ENCODE measurements at places on chromosomes 13 and 19.

DNA sequence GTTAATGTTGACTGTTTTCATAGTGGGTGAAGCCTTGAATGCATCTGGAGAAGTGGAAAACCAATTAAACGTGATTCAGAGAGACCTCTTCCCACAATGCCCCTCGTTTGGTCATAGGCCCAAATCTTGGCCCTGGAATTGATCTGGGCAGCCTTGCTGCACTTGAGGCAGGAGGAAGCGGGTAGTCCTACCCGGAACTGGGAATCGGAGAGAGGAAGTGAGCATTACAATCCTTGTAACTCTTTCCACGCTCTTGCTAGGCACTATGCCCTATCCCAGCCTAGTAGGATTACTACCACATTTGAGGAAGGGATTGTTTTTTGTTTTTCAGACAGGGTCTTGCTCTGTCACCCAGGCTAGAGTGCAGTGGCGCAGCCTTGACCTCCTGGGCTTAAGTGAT is 3.6 kb downstream of the KCNK6 start:
- no peak for DNase-seq

DNA sequence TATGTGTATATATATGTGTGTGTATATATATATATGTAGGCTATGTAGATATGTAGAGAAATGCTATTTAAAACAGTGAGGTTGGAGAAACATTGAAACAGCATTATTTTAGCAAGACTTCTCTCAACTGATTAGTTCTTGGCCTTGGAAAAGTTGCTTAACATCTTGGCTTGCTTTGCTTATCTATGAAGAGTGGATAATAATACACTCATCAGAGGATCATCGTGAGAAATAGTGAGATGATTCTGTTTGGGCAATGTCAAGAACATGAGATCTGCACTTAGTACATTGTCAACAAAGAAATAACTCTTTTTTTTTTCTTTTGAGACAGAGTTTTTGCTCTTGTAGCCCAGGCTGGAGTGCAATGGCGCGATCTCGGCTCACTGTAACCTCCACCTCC is 128.3 kb downstream of the KLF5 start:
- no peak for DNase-seq

- no peak for DNase-seq
Observed at GRCh38 chr19:35063940-35064818, 22.7 kb downstream of the HPN start.

DNA sequence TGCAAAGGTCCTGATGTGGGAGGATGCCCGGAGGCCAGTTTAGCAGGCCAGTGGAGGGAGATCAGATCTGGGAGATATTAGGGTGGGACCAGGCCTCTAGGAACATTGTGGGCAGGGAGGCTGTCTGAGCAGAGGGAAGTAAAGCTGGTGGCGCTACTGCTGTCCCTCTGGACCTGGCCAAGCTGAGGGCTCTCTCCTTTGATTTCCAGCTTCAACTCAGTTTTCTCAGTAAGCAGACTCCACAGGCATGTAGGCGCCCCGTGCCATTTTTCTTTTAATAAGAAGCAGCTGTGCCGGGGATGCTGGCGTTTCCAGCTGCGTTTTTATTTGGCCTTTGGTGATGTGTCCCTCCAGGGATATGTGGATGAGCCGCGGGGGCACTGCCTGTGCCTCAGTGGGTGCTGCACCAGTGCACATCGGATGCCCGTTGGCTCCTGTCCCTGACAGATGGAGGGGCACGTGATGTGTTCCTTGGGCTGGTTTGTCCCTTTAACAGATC is 6.7 kb downstream of the DNM2 start:
- DNase-seq = no peak

- no peak for DNase-seq
Observed at GRCh38 chr19:1526979-1527649, 3.2 kb downstream of the PLK5 start.

DNA sequence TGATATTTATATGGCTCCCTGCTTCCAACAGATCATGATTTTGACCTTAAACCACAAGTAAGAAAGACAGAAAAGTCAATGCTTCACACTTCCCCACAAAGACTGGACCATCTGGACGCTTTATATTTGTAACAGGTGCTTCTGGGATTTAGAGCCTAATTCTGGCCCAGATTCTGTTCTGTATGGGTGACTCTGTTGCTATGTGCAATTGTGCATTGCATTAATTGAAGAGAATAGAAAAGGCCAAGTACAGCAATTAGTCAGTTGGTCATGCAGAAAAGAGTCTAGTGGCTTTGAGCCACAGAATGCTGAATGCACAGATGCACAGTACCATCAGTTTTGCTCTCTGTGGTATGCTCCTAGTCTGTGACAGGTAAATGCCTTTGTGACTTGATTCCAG is 657.4 kb upstream of the ATXN8OS start:
- DNase-seq = no peak

DNA sequence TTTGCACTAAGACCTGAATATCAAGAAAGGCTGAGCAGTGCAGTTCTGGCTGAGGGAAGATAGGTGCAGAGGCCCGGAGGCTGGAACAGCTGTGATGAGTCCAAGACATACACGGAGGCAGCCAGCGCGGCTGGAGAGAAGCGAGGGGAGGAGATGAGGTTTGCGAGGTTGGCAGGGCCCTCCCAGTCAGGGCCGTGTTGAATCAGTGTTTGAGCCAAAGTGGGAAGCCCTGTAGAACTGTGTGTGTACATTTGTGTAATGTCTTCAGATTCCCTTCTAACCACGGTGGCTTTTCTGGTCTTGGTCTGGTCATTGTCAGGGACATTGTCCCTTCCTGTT is 34.9 kb downstream of the PAK4 start:
- no peak for DNase-seq

GRCh38 chr13:40235160-40235796 is 431.2 kb downstream of the FOXO1 start:
- no peak for DNase-seq

DNA sequence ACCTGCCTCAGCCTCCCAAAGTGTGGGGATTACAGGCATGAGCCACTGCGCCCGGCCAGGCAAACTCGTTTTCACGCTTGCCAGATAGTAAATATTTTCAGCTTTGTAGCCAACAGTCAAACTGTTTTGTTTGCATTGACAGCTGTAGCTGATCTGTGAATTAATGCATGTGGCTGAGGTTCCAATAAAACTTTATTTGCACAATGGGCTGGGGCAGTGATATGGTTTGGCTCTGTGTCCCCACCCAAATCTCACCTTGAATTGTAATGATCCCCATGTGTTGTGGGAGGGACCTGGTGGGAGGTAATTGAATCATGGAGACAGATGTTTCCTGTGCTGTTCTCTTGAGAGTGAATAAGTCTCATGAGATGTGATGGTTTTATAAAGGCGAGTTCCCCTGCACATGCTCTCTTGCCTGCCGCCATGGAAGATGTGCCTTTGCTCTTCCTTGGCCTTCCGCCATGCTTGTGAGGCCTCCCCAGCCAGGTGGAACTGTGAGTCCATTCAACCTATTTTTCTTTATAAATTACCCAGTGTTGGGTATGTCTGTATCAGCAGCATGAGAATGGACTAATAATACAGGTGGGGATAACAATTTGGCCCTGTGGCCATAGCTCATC is 22.4 kb upstream of the RANBP3 start:
- no peak for DNase-seq

DNA sequence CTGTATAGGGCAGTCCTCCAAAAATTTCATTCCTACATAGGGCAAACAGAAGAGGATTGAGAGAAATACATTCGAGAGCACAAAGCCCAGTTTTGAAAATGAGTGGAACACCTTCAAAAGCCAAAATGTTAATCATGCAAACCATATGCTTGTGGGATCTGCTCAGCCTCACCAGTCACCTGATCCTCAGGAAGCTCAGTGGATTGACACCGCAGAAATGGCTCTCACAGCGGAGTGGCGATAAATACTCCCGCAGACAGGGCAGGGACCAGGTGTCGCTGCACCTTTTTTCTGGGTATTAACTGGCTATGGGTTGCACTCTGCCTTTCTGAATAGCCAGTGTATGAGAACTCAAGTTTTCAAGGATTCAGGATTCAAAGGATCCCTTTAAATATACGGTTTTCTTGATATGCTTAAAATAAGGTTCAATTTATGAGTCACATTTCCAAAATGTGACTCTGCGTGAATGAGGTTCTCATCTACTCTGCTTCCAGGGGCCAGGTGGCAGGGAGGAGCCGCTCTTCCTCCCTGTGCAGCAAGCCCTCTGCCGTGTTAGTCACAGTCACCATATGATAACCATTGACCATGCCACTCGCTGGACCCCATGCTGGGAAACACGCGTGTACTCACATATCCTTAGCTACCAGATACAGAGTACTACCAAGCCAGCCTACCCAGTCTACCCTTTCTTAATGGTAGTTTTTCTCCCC is 18.3 kb upstream of the DHRS12 start:
- DNase-seq = no peak

GRCh38 chr13:77351315-77351714 is 24.4 kb upstream of the MYCBP2 start:
- no peak for DNase-seq

DNA sequence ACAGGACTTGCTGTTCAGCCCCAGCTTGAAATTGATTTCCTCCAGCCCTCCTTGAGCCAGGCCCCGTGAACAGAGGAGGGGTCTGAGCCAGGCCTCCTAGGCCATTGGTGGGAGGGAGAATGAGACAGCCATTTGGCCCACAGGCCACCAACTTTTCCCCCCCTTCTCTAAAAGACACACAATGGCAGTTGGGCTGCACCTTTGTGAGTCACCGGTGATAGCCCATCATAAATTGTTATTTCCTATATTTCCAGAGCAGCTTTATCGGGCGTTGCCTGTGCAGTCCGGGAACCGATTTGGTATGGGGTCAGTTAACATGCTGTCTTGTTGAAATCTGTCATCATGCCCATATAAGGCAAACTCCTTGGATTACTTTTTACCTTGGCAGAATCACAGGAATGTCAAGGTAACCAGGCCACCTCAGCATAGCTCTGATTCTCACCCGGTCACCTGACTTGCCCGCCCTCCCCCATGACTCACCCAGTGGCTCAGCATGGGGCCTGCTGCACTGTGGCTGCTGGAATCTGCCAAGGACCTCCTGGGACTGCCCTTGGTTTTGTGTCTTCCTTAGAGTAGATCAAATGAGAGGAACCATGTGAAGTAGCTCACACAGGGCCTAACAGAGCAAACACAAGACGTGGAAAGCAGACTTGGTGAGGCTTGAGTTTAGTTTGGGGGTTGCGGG is 36.1 kb downstream of the ACTN4 start:
- DNase-seq = no peak

- no peak for DNase-seq
Observed at GRCh38 chr13:40910324-40911050, 108.6 kb downstream of the ELF1 start.

- no peak for DNase-seq
Observed at GRCh38 chr19:31294189-31294588, 55.0 kb downstream of the TSHZ3 start.

GRCh38 chr19:4042064-4042730 is 24.5 kb downstream of the ZBTB7A start:
- DNase-seq = no peak

- DNase-seq = no peak
Observed at GRCh38 chr13:34943436-34944273, 1.6 kb downstream of the NBEA start.

GRCh38 chr13:75258159-75258782 is 223.7 kb downstream of the TBC1D4 start:
- no peak for DNase-seq

- DNase-seq = no peak
Observed at GRCh38 chr13:96925916-96926628, 68.2 kb downstream of the OXGR1 start.

DNA sequence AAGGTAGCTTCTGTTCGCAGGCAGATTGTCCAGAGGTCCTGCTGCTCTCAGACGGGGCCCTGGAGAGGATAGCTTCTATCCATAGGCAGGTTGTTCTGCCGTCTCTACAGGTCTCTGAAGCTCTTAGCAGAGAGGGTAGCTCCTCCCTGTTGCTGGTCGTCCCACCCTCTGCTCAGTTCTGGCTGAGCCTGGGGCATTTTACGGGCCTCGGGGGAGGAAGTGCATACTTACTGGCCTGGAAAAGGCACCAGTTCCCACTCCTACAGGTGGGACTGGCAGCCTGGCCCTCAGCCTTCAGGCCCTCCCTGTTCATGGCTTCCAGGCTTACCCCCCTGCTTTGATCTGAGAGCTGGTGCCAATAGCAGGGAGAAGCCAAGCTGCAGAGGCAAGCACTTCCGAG is 42.3 kb downstream of the USPL1 start:
- no peak for DNase-seq

DNA sequence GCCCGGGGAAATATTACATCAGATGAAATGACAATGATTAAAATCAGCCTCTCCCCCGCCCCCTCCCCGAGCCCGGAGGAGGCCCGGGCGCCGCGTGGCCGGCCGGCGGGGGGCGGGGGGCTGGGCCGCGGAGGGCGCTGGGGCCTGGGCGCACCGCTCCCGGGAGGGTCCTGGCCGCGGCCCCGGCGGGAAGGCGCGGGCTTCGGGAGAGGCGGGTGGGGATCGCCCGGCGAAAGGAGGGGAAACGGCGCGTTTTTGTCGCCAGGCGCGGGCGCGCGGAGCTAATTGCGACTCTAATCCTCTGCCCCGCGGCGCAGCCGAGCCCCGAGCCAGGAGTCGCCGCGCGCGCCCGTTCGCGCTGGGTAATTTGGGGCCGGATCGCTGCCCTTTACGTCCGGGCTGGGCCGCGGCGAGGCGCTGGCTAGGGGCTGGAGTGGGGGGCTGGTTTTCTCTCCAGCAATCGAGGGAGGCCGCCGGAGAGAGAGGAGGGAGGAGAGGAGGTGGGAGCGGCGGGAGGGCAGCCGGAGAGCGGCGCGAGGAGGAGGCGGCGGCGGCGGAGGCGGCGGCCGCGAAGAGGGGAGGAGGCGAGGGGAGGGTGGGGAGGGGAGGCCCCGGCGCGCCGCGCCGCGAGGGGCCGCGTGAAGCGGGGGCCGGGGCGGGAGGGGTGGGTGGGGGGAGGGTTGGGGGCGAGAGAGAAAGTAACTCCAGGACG is at the start of gene KCTD15:
KCTD15 (plus strand) TSS at position 707 of the 712 bp plus-strand sequence. CDS start 3,585 bp downstream, outside the sequence.
- no peak for DNase-seq

DNA sequence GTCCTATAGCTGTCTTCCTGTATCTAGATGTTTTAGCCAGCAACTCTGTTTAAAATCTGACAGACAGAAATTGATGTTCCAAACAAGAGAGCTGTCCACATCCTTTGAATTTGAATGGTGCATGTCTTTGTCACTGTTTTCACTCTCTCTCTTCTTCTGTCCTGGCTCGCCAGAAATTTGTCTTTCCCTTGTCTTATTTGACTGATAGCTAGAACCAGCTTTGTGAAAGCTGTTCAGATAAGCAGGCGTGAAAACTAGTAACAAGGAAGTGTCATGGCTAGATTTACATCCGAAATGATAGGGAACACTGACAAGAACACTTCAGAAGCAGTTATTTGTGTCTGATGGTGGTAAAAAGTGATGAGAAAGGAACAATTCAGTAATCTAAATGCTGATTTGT is 354.9 kb upstream of the SLITRK1 start:
- no peak for DNase-seq

- no peak for DNase-seq
Observed at GRCh38 chr13:41117869-41118268, 14.7 kb downstream of the KBTBD6 start.

DNA sequence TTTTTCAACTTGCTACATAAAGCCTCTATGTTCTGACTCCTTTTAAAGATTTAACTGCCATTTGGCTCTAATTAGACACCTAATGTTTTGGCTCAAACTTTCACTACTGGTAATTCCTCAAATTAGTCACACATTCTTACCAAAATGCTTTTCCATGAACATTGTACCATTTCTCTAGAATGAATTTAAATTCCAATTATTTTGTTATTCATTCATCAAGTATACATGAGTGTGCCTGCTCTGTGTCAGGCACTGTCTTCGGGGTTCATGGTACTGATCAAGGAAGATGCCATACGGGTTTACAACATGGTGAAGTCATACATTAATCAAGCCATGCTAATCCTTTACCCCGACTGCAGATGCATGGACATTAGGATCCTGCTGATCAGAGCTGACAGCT is 69.1 kb upstream of the POSTN start:
- DNase-seq = no peak

- no peak for DNase-seq
Observed at GRCh38 chr13:46160471-46161066, 21.4 kb downstream of the LCP1 start.
